Common myeloid progenitor, CD34-positive (primary cell): ENCODE measurements at places on chromosomes 5 and 9.

GRCh38 chr9:108755979-108756378, 99.8 kb downstream of the ACTL7B start:
- no peak for DNase-seq

GRCh38 chr9:119959846-119960545, 590.8 kb upstream of the BRINP1 start:
- DNase-seq = no peak

DNA sequence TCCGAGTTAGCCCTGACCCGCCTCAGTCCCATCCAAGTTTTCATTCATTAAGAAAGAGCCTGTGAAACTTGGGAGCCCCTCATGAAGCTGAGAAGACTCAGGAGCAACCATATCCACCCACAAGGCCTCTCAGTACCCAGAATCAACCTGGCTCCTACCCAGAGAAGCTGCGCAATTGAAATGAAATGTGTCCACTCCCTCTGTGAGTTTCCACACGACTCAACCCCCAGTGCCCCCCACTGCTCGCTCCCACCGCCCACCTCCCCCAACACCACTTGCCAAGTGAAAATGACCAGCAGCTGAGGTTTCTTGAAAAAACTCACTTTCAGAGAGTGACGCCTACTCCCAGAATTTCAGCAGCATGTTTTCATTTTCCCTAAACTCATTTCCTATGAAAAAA, 104.6 kb downstream of the CDK5RAP2 start:
- no peak for DNase-seq

DNA sequence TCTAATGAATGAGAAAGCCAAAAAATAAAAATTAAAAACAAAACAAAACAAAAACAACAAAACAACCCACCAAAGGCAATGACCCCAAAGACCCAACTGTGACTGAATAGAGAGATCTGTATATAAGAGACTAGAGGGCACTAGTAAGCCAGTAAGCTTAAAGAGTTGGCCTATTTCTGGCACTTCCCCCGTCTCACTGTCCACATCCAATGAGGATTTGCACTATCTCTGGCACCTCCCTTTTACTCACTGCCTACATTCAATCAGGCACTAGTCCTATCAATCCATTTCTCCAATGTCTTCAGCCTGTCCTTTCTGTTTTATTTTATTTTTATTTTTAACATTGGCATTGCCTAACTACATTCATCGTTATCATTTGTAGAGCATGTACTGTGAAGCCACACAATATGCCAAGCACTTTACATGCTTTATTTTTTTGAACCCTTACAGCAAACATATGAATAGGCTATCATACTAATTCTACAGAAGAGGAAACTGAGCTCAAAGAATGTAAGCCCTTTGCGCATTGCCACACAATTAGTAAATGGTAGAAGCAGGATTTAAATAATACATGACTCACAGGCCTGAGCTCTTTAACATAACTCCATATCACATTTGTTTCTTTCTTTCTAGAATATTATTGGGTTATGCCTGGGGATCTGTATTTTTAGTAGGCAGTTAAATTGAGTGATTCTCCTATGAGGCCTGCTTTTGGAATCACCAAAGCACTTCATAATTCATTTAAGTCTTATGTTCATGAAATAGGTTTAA, 70.0 kb downstream of the C6 start:
- DNase-seq = no peak

GRCh38 chr5:154107756-154108155, 69.0 kb downstream of the MFAP3 start:
- no peak for DNase-seq

DNA sequence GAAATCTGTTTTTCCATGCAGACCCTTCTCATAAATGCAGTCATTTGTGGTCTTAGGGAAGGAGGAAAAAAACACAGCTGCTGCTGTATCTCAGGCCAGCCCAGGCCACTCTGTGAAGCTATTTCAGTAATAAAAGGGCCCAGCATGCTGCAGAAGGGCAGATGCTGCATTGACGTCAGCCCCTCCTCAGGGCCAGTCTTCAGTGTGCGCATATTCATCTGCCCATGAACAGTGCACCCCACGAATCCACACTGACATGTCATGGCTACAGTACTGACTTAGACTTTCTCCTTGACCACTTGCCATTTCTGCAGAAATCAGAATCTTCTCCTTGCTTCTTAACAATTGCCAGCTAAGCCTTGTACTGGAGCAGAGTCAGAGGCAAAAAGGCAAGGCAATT, 304.7 kb downstream of the GABRG2 start:
- DNase-seq = no peak

DNA sequence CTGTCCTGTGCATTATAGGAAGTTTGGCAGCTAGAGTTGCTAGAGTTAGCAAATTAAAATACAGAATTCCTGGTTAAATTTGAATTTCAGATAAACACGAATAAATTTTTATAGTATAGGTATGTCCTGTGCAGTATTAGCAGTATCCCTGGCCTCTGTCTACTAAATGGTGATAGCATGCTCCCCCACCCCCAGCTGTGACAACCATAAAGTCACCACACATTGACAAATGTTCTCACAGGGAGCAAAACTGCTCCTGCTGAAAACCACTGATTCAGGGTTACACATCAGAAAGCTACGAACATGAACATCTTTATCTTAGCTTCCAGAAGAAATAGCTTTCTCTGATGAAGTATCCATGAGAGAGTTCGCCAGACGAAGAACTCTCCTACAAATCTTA, 91.8 kb upstream of the CCDC112 start:
- no peak for DNase-seq

GRCh38 chr5:148482196-148482595, 98.4 kb downstream of the FBXO38 start:
- no peak for DNase-seq

DNA sequence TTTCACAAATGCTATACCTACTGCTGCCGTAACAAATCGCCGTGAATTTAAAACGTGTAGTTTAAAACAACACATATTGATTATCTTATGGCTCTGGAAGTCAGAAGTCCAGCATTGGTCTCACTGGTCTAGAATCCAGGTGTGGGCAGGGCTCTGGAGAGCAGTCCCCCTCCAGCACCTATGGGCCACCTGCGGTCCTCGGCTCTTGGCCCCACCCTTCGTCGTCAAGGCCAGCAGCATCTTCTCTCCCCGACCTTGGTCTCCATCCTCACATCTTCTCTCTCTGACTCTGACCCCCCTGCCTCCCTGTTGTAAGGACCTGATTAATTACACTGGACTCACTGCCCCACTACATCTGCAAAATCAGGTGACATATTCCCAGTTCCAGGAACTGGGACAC, 106.4 kb upstream of the COL5A1 start:
- DNase-seq = no peak

DNA sequence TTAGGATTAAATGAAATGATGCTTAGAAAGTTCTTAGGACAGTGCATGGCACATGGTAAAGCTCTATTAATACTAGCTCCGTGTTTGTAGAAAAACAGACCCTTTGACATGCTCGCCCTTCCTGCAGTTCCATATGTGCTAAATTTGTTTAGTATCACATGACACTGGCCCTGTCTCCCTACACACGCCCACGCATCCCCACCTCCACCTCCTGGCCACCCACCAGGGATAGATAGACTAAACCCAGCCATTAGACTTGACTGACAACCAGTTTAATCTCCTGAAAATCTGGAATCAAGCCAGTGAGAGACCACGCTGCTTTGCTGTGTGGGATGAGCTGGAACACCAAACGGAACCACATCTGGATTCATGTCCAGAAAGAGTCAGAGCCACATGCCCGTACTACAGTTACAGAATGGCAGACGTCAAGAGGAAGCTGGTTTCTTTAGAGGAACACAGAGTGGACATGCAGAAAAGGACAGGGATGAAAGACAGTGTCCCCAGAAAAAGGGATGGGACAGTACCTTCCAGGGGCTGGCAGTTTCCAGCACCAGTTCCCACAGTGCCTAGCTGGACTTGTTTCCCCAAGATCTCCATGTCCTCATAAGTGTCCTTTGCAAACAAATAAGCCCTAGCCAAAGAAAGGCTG, 186.1 kb downstream of the PDZD2 start:
- peak; percentile 23 for DNase-seq

DNA sequence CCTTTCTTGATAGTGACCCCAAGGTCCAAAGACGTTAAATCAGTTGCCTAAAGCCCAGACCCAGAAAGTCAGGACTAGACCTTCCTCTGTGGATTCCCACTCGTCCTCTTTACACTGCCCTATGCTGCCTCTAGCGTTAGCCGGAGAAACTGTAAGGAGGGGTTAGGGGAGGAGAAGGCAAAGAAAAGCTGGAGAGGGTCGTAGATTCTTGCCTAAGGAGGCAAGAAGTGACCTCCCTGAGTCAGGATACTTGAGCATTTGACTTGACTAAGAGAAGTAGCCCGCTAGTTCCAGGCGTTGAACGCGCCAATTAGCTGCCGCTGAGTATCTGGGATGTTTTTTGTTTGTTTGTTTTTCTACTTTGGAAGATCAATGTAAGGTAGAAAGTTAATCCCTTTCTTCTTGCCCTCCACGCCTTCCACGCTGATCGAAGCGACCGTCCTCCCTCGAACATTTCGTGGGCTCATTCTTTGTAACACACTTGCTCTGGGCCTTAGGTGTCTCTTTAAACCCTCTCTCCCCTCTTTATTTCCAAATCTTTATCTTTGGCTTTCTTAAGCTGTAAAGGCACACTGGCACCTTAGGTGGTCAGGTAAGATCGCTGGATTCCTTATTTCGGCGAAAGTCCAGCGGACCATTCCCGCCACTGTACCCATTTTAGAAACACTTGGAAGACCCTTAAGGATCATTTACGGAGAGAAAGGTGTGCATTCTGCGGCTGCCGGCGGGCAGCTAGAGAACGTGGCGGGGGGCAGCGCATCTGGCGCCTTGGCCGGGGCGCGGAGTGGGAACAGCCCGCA, 5.1 kb upstream of the RGMB start:
- peak; percentile 36 for DNase-seq

DNA sequence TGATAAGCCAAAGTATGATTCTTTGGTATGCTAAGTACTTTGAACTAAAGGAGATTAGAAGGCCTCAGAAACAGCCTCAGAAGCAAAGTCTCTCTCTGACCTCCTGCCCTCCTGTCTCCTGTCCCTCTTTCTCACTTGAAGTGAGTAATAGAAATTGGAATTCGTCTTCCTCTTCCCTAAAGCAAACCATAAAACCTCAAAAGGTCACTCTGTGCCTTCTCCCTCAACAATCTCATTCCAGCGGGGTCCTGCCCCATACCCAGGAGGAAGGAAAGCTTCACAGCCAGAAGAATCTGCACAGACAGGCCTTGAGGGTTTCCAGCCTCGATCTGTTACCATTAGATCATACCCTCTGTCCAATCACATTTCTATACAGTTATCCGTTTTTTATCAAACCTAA, 87.8 kb downstream of the HAPLN1 start:
- no peak for DNase-seq

GRCh38 chr5:172140120-172140519, 47.9 kb downstream of the STK10 start:
- DNase-seq = no peak

GRCh38 chr5:22693121-22693520, 160.0 kb downstream of the CDH12 start:
- DNase-seq = no peak

DNA sequence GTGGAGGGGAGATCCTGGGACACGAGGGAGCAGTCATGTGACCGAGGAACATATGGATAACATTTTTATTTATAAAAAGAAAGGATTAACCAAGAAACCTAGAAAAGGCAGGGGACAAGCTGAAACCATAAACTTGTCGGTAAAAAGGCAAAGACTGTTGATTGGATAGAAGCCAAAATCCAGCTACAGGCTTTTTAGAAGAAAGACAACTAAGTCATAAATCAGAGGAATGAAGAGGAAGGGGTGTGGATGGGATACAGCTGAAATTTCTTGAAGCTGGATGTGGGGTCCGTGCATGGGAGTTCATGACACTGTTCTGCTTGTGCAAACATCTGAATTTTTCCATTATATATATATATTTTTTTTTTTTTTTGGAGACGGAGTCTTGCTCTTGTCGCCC, 110.7 kb upstream of the PHYKPL start:
- no peak for DNase-seq

DNA sequence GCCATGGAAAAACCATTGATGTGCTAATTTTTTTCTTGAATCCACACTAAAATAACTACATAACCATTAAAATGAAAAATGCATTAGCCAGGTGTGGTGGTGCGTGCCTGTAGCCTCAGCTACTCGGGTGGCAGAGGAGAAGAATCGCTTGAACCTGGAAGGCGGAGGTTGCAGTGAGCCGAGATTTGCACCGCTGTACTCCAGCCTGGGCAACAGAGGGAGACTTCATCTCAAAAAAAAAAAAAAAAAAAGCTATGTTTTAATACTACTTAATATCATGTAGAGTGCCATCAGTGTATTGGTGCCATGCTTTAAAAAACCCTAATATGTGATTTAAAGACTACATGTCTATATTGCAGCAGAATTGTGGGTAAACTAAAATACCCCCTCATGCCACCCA, 58.9 kb downstream of the NDFIP1 start:
- no peak for DNase-seq

- DNase-seq = no peak
These were observed 1.4 kb upstream of the CERCAM start for GRCh38 chr9:128419061-128419925.

DNA sequence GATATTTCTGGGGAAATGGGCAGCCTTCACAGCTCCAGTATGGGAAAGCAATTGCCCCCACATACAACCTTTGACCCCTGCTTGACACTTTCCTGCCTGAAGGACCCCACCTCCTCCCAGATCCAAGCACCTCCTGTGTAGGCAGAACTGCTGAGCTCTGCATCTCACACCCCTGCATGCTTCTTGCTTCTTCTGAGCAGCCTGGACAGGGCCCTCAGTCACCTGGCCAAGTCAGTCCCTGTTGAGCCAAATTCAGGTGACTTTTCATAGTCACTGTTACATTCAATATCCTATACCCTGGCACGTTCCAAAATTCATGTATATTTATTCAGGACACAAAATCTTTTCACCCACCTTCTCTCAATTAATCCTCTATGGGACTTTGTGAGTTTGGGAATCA, 30.4 kb upstream of the CTSL start:
- no peak for DNase-seq

DNA sequence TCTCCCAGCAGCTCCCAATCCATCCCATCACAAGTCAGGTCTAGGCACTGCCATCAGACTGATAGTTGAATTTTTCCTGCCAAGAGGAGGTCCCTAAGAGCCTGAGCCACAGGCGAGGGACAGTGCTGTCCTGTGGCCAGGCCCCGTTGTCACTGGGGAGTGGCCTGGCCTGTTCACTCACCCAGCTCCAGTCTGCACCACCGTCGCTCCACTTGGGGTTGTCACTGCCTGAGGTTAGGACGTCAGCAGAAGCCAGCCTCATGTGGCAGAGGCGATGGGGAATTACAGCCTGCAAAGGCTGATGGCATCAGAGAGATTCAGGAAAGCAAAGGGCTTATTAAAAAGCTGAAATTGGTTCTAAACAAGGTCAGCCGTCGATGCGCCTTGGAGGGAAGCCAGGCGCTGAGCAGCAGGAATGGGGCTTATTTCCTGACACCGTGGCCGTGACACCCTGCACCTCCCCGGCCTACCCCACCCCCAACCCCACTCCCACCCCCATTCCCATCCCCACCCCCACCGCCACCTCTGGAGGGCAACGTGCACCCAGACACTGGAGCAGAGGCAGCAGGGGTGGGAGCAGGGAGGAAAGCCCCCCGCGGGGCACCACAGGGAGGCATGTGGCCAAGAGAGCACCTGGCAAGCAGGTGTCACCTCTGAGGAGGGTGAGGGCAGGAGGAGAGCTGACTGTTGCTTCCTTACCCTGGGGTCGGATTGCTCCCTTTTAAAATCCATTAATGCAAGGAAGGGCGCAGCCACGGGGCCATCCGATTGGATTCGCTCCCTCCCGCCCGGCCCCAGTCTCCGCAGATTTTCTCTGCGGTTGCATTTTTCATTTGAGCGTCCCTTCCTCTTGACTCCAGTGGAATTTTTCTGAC, 3.1 kb upstream of the DBH start:
- DNase-seq = no peak
